ENCODE measurements at places on chromosomes 4 and X.

GRCh38 chrX:150753968-150754367 lies 60.8 kb downstream of the MTMR1 start:
- no peak for DNase-seq

DNA sequence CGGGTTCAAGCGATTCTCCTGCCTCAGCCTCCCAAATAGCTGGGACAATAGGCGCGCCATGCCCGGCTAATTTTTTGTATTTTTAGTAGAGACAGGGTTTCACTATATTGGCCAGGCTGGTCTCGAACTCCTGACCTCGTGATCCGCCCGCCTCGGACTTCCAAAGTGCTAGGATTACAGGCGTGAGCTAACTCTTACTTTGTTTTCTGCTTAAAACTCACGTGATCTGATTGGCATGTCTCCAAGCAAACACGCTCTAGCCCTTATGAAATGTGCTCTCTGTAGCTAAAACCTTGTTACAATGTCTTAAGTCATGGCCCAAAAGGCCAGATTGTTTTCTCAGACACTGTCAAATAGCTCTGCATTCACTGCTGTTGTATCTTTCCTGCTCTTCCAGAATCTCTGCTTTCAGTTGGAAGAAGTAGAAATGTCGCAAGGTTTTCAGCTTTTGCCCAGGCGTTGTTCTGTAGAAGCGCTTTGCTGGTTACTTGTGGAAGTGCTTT lies 39.7 kb upstream of the OGT start:
- DNase-seq = no peak

DNA sequence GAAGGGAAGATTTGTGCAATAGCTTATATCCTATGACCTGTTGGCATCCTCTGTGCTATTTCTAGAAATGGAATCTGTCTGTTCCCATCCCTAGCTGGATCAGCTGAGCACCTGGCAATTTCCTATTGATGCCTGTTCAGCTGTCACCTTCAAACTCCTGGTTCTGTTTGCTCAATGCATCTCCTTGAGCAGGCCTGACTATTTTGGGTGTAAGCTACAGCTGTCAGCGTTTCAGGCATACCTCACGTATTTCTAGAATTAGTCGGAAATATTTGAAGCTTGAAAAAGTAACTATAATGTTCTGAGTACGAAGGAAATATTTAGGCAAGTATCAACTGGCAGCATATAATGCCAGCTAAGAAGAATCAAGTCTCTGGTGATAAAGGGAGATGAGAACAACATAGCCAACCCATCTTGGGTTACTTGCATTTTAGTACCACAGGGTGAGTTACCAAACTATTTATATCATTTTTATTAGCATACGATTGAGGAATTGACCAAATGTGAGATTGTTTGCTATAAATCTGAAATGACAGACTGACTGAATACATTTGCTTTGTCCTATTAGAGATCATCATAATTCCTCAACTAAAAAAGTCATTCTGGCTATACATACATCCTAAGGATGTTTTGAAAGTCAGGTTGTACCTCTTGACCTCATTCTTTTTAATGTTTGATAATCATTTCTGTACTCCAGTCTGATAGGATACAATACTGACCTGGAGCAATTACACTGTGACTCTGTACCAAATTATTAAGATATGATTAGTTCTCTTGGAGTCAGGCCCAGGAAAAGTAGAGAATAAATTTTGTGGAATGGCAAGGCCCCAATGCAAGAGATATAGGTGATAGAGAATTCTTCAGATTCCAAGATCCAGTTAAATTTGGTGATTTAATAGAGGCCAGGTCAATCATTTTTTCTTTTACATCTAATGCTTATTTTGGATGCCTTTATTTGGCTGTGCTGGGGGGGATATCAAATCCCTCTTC lies 36.4 kb upstream of the PLAC1 start:
- no peak for DNase-seq

DNA sequence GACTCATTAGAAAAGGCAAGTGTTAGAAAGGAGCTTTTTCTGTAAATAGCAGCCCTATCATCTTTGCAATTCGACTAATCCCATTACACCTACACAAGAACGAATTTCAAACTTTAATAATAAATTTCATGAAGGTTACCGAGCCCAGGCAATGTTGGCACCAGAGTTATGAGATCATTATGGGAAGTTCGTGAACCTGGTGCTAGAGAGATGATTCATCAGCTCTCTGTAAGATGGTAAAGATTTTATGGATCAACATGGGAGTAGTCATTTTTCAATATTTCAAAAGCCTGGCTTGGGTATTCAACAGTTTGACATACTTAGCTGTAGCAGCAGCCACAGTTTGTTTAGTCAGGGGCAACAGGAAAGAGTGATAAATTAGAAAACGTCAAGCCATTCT lies 35.8 kb downstream of the AMELX start:
- no peak for DNase-seq

- DNase-seq = no peak
These were observed 6.2 kb upstream of the P2RY8 start for GRCh38 chrX:1542994-1543725.
